ENCODE measurements at places on chromosomes 3 and 15.

DNA sequence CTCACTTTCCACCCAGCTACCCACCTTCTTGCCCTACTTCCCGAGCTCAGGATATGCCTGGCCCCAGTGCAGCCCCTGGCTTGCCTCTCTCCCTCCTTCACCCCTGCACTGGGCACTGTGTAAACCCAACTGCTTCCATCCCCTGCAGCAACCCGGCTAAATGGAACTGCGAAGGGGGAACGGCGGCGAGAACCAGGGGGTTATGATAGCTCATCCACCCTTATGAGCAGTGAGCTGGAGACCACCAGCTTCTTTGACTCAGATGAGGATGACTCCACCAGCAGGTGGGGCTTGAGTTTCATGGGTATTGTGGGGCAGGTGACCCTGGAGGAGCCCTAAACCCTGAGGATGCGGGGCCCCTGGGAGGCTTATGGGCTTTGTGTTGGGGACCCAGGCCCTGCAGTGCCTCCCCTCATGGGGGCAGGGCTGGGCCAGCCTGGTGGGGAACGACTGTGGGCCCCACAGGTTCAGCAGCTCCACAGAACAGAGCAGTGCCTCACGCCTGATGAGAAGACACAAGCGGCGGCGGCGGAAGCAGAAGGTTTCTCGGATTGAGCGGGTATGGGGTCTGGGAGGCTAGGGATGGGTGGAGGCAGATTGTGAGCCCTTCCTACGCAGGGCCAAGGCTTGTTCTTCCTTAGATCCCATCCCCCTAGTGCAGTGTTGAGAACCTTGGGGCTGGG, 9.6 kb downstream of the DVL3 start:
- DNase-seq = no peak

DNA sequence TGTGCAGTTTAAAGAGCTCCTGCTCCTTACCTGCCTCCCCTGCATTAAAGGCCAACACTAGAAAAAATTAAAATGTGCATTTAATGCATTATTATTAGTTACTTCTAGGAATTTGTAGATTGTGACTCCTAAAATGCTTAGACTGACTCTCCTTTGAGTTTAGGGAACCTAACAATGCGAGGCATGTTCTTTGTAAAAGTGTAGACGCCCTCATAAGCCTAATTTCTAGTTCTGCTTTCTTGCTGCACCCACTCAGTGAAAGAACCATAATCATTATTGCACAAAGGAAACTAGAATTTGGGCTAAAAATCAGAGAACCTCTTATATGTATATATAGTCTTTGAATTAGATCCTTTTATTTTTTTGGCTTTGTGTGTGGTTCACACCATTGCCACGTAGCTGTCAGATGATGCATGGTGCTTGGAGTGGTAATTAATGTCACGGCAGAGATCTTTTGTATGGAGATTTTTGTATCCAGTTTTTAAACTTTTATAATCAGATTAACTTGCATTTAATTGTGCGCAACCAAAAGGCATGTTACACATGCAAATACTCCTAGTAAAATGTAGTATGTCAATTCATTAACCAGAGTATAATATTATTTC, 710 bp downstream of the ABHD10 start:
- no peak for DNase-seq

GRCh38 chr3:97972976-97973375, 745 bp upstream of the RIOX2 start:
- DNase-seq = no peak

GRCh38 chr3:53426918-53427317, 67.5 kb upstream of the CACNA1D start:
- DNase-seq = no peak

- no peak for DNase-seq
These were observed 161.1 kb upstream of the UBE2E1 start for GRCh38 chr3:23644676-23645075.

- no peak for DNase-seq
These were observed 543 bp downstream of the ARPIN start for GRCh38 chr15:89912145-89912673.

DNA sequence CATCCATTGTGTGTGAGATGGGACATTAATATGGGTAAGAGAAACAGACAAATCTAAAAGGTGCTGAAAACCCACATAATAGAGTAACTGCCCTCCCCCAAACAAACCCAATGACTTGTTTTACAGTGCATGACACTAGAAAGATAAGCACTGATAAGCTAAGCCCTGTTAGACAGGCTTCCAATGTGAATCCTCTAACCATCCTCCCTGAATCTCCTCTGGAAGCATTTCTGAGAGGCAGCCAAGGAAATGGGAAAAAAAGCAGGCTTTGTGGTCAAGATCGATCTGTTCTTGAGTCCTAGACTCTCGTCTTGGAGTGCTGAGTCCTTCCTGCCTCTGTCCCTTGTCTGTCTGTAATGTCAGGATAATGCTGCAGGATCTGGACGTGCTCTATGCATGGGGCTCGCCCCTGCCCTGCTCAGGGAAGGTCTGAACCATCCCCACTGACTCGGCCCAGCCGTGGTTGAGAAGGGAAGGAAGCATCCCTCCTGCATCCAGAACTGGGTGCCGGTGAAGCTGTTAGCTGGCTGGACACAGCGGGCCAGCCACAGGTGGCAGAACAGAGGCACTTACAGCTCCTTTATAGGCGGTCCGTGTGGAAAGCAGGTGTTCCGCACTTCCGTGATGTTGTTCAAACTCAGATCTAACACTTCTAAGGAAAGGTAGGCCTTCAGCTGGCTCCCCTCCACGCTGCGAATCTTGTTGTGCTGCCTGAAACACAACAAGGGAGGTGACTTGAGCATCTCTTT, 84.1 kb downstream of the LRIG1 start:
- DNase-seq = no peak
